ENCODE measurements at places on chromosomes 7 and 10.

- DNase-seq = no peak
These were observed 72.8 kb upstream of the ADRA2A start for GRCh38 chr10:111004016-111004415.

- DNase-seq = no peak
These were observed 21.0 kb downstream of the OR2F1 start for GRCh38 chr7:143975617-143976016.

GRCh38 chr10:11138314-11139033, 120.8 kb downstream of the CELF2 start:
- no peak for DNase-seq

- no peak for DNase-seq
These were observed 126.3 kb downstream of the WDR37 start for GRCh38 chr10:1182280-1183032.

GRCh38 chr10:58089739-58090138, 178.0 kb downstream of the IPMK start:
- no peak for DNase-seq

DNA sequence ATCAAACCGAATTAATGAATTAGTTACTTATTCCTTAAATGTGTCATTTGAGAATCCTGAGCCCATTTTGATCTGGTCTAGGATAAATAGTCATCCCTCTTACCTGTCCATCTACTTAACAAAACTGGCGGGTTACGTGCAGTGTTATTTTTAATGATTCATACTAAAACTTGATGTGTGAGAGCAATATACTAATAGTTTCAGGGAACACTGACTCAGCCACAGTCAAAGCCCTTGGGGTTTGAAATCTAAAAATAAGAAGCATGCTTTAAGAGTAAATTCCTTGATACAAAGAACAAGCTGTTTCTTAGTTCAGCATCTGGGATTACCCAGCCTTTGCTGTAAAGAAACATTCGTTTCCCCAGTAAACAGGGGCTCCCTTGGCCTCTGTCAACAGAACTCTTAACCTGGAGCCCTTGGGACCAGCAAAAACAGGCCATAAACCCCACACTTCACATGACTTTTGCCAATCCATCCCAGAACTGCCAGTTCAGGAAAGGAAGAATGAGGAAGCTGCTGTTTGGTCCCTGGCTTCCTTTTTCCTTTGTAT, 370.6 kb upstream of the IGFBP3 start:
- peak; percentile 76 for DNase-seq

DNA sequence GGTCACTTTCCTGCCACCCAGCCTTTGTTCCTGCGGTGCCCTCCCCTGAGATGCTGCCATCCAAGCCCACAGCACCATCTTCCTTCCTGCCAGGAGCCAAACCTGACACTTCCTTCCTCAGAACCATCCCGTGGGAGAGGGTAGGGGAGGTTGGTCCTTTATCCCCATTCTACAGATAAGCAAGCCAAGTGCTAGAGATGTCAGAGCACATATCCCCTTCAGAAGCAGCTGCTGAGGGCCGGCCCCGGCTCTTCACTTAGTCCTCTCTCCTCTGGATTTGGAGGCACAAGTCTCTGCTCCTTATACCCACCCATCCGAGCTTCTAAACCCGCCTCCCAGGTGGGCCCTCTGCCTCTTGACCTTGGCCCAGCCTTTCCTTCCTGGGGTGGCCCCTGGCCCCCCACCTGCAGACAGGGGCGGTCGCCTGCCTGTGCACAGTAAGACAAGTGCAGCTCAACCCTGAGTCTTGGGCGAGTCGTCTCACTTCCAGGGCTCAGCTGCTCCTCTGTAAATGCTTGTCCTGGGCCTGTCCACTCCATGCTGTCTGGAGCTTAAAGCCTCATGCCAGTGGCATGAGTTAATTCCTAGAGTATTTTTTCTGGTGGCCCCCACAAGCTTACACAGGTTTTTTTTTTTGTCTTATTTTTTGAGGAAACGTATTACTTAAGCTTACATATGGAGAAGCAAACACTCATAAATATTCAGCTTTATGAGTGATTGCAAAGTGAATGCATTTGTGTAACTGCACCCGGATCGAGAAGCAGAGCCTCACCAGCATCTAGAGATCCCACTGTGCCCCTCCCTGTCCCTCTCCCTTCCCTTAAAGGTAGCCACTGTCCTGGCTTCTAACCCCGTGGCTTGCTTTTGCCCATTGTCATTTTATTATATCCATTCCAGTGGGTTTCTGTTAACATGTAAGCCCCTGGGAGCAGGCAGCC, 125.1 kb downstream of the CDH23 start:
- DNase-seq = no peak

- no peak for DNase-seq
These were observed 42.6 kb downstream of the MAP3K8 start for GRCh38 chr10:30476511-30477155.
